Cortex of kidney (tissue), 1 donor: ENCODE measurements at places on chromosomes 3 and 15.

- DNase-seq: no peak
Observed at GRCh38 chr3:39137435-39137936, 15.9 kb downstream of the CSRNP1 start.

GRCh38 chr15:89383365-89384175, 48.9 kb upstream of the POLG start:
- DNase-seq: no peak

DNA sequence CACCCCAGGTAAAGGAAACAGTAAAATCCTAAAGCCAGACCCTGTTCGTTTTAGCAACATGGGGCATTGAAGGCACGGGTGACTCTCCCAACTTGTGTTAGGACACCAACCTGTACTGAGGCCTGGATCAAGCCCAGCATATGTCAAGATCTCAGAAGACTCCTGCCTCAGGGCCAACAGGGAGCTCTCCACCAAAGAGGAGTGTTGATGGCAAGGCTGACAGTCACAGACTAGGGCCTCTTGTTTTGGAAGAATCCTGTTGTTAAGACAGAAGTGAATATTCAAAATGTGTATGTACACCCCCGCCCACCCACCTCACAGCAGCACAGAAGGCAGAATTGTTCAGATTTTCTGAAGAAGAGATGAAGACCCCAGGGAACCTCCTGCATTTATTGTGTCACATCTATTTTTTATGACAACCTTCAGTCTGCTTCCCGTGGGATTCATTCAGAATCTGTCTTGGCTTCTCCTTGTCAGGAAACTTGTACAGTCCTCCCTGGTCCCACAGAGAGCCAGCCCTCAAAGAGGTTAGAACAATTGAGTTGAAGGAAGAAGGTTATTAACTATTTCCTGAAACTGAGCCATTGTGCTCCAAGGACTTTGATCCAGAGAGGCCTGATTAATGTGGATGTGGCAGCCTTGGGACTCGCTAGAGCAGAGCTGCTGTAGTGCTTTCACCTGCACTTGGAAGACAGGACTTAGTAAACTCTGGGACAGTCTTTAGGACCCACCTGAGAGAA, 61.7 kb upstream of the PLXNA1 start:
- DNase-seq: no peak

DNA sequence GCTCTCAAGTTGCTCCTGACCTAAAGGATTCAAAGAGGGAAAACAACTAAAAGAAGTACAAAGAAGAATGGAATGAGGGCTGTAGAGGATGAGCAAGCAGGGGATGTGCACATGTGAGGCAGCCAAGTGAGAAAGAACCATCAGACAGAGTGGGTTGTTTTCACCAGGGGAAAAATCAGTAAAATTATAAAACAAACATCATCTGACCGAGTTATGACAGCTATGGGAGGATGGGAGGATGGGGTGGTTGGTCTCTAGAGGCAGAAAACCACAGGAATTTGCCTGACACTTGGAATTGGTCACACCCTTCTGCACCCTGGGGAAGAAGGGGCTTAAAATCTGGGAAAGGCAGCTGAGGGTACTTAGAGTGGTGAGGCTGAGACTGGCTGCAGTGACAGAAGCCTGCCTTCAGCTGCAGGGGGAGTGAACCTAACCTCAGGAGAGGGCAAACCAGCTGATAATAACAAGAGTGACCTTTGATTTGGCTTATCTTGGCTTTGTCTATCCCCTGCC, 10.1 kb downstream of the ARHGAP31 start:
- DNase-seq: no peak

- DNase-seq: no peak
Observed at GRCh38 chr3:101212730-101213129, 107.6 kb downstream of the IMPG2 start.

GRCh38 chr15:70439304-70439877, 324.0 kb downstream of the UACA start:
- DNase-seq: no peak

GRCh38 chr15:64071931-64072765, 21.5 kb downstream of the CIAO2A start:
- no peak for DNase-seq

GRCh38 chr3:171245796-171246765, 214.1 kb downstream of the TNIK start:
- no peak for DNase-seq

- DNase-seq: no peak
Observed at GRCh38 chr15:52109559-52110451, 2.8 kb downstream of the BCL2L10 start.

GRCh38 chr3:149609595-149609994, 48.2 kb downstream of the WWTR1 start:
- DNase-seq: no peak

DNA sequence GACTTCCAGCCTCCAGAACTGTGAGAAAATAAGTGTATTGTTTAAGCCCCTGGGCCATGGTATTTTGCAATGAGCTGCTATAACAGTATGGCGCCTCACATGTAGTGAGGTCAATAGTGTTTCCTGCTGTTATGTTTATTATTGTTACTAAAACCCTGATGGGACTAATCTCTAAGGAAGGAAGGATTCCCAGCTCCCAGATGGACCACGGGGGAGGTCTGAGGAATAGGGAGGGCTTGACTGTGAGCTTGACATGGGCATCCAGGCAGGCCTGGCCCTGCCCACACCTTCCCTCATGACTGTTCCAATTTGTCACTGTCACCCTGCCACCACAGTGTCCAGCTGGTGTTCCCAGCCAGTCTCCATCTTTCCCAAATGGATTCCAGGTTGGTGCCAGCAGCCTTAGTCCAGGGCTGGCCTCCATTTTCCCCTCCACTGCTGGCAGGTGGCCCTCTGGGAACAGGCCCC, 14.5 kb upstream of the SLC41A3 start:
- no peak for DNase-seq

DNA sequence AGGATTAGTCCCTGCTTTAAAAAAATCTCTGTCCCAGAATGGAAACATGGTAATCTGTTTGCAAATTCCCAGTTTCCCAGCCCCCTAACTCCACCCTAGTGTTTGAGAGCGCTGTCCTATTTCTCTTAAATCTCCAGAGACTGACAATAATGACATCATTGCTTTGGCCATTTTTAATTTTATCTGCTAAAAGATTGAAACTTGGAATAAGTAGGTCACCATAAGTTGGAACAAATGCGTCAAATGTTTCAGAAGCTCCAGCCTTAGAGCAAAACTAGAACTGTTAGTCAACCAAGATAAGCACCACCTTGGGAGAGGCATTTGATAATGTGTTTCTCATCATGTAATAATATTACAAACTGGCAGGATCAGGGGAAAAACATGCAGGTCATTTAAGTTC, 25.7 kb upstream of the MB21D2 start:
- no peak for DNase-seq

GRCh38 chr3:103862415-103862814, 1427.6 kb downstream of the ZPLD1 start:
- no peak for DNase-seq

DNA sequence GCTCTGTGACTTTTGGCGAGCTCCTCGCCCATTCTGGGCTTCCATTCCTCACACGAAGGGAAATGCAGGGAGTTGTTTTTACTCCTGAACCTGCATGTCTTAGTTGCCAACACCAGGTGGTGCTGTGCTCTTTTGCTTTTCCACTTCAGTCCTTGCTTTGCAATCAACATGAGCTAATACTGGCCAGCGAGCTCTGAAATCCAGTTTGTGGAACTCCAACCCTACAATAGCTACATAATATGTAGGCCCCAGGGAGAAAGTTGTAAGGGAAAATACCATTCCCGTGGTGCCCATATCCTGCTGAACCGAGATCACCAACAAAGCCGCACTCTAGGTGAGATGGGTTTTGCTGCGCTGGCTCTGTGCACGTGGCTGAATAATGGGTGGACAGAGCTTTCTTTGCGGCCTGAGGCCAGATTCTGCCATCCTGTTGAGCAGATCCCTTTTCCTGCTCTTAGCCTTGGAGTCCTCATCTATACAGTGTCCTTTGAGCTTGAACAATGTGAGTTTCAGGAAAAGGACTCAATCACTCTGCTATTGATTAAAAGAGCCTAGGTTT, 25.0 kb downstream of the LSM3 start:
- DNase-seq: no peak

- DNase-seq: no peak
Observed at GRCh38 chr3:58134468-58134867, 76.3 kb downstream of the DNASE1L3 start.

DNA sequence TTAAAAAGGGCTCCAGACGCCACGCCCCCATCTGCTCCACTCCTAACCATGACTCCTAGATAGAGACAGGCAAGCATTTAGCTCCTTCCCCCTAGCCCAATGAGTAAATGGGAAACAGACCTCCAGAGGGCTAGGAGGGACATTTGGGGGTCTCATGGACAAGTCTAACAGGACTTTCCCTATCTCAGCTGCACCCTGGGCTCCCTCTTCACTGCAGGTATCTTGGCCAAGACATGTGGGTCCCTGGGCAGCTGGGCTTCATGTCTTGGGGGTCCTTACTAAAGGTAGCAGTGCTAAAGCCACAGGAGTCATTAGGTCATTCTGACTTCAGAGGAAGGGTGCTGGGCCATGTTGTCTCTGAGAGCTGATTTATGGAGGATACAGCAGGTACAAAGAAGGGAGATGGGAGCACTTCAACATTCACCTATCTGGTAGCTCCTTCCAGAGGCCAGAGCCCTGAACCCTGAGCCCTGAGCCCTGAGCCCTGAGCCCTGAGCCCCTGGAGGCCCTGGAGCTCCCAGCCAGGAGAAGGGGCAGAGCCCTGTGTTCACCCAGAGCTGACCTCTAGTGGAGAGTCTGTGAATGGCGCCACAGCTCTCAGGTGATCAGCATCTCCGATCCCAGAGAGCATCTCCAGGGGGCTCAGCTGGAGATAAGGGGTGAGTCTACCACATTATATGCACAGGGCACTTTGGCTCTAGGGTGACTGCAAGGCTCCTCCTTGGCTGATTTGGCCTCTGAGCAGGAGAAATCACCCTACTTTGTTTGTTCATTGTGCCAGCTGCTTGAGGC, 40.1 kb upstream of the EPHB1 start:
- DNase-seq: no peak

GRCh38 chr3:70179111-70179510, 133.3 kb downstream of the MDFIC2 start:
- no peak for DNase-seq

GRCh38 chr3:160990446-160990845, 114.7 kb downstream of the B3GALNT1 start:
- DNase-seq: no peak

- no peak for DNase-seq
Observed at GRCh38 chr3:27939940-27940339, 217.8 kb upstream of the EOMES start.

DNA sequence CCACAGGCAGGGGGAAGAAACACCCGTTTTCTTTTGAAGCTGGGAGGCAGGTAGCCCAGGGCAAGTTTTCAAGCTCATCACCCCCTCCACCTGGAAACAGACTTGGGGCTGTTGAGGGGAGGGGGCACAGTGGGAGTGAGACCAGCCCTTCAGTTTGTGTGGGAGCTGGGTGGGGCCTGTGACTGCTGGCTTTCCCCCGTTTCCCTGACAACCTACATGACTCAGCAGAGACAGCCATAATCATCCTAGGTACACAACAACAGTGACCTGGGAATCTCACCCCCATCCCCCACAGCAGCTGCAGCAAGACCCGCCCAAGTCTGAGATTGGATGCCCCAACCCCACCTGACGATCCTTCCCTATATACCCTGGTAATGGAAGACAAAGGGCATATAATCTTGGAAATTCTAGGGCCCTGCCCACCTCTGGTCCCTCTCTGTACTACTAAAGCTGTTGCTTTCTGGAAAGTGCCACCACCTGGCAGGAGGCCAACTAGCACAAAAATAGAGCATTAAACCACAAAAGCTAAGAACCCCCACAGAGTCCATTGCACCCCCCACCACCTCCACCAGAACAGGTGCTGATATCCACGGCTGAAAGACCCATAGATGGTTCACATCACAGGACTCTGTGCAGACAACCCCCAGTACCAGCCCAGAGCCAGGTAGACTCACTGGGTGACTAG, 422.2 kb upstream of the SGO1 start:
- DNase-seq: no peak

DNA sequence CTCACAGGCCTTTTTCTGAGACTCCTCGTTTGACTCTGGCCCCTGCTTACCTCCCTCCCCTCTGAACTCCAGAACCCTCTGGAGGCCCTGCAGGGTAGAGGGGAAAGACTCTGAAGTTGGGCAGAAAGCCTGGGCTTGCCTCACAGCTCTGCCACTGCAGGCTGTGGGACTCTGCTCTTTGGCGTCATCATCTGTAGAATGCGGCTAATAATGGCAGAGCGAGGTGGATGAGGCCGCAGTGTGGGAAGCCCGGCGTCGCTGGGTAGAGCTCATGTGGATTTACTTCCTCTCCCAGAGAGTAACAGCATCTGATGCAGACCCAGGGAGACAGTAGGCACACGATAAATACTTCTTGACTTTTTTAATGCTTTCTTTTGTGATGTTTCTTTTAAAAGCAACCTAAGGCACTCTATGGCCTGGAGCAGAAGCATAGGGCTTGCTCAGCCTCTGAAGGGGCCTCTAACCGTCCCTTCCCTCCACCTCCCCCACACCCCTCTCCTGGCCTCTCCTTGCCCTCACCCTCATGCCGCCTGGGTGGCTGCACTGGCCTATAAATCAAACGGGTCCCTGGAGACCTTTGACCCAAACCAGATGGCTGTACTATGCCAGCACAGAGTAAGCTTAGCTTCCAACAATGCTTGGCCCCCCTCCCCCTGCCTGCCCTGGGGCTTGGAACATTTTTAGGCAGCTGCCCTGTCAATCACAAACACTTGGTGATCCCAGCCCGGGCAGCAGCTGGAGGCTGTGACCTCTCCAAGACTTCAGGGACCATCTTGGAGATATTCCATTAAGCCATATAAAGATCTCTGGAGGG, 32.9 kb downstream of the SPSB4 start:
- no peak for DNase-seq

- DNase-seq: peak; percentile 27
Observed at GRCh38 chr3:47381317-47382157, 716 bp downstream of the PTPN23 start.

- no peak for DNase-seq
Observed at GRCh38 chr3:160986069-160986468, 119.1 kb downstream of the B3GALNT1 start.

DNA sequence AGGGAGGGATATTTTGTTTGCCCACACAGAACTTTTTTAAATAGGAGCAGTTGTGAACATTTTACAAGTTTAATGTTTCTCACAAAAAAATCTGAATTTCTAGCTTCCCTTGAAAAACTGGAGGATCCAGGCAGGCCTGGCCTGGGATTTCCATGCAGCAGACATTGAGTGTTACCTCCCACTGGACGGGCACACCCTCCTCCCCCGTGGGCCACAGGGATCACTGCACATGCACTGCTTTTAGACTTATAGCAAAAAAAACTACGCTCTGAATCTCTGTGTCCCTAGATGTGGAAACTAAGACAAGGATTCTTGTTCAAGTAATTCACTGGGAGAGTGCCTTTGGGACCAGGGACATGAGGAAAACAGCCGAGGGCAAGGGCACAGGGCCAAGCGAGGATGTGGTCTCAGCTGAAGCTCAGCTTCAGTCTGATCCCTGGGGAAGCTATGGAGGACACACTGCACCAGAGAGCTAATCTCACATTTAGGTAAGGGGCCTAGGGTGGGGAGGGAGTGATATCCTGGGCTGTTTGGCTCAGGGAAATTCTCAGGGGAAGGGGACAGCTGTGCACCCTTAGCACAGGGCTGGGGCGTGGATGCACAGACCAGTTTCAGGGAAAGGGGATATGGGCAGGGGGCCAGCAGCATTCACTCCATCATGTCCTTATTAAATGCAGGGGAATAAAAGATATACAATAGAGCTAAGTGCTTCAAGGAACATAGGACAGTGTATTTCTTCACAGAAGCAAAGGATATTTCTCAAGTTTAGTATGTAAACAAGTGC, 46.0 kb downstream of the FSIP1 start:
- DNase-seq: no peak

GRCh38 chr3:42182555-42182954, 83.4 kb downstream of the CCK start:
- no peak for DNase-seq
